ENCODE measurements at places on chromosomes 12 and 14. TPM values are rescaled to one million over a fixed set of nuclear protein-coding genes. Genes with fewer than 3 reads are reported as not detected.

Gene BMP4
- 6.5 TPM for total RNA-seq

Gene LTBR
- 161 TPM for total RNA-seq

Gene GPX2
- total RNA-seq = not detected

Gene CCDC177
- total RNA-seq = not detected

Gene CABP1
- total RNA-seq = 5.5 TPM

Gene KRT82
- total RNA-seq = not detected

Gene FOXM1
- 0.51 TPM for total RNA-seq

Gene CACNA1C
- total RNA-seq = 6.8 TPM

Gene VSX2
- not detected for total RNA-seq

Gene BDKRB2
- 11.4 TPM for total RNA-seq

Gene FGF23
- total RNA-seq = not detected

Gene VWF
- 733 TPM for total RNA-seq

Gene NXPH4
- total RNA-seq = 1.4 TPM

Gene PLD4
- 0.06 TPM for total RNA-seq

Gene TMEM30B
- total RNA-seq = 4.0 TPM

Gene CD9
- total RNA-seq = 57.7 TPM

Gene PCNX1
- total RNA-seq = 89.0 TPM

Gene MYF6
- not detected for total RNA-seq

Gene RPGRIP1
- total RNA-seq = 0.80 TPM

Gene RNASE3
- 0.80 TPM for total RNA-seq

Gene PLEKHG7
- total RNA-seq = not detected

Gene PRH2
- not detected for total RNA-seq

Gene SLC10A1
- not detected for total RNA-seq

Gene KCNJ8
- 16.5 TPM for total RNA-seq

Gene ATG101
- 36.2 TPM for total RNA-seq

Gene SLC5A8
- total RNA-seq = not detected

Gene KLHDC1
- total RNA-seq = 7.8 TPM

Gene PTPN21
- 27.7 TPM for total RNA-seq

Gene ANKS1B
- total RNA-seq = 5.3 TPM

Gene DTX3
- 7.2 TPM for total RNA-seq

Gene BATF
- 8.1 TPM for total RNA-seq

Gene AQP2
- not detected for total RNA-seq

Measured in mesenteric fat pad (tissue), 1 donor.